ENCODE measurements at places on chromosomes 16 and 17. TPM values are rescaled to one million over a fixed set of nuclear protein-coding genes. Genes with fewer than 3 reads are reported as not detected.

DNA sequence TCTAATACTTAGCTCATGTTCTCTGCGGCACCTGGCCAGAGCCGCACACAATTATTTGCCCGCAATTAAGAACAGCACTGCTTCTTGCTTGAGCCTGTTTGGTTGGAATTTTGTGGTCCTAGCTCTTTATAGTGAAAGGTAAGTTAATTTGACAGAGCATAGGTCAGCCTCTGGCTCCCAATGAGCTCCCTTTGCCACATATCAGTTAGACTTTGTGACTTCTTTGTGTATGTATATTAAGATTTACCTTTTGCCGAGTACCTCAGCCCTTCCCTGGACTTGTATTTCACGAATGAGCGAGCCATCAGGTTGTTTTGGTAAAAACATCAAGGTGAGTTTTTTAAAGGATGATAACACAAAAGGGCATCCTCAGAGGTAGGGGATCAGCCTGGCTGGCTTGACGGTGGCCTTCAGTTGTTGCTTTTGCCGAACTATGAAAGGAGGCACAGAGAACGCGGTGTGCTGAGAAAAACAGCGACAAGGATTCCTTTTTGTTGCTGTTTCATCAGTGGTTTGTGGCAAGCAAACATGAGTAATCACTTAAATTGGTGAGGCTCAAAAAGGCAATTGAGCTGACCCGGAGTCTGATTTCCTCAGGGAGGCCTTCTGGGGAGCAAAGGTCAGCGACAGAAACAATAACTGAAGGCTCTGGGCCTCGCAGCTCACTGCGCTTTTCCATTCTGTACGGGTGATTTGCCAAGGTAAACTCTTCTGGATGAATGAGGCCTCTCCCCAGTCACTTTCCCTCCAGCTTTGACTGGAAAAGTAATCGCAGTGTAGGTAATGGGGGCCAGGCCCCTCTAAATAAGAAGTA, 163.6 kb downstream of the HS3ST3A1 start:
- no peak for DNase-seq

- no peak for DNase-seq
Observed at GRCh38 chr17:27315796-27316465, 22.0 kb downstream of the WSB1 start.

- DNase-seq = no peak
Observed at GRCh38 chr17:17146786-17147406, 59.2 kb downstream of the PLD6 start.

- no peak for DNase-seq
Observed at GRCh38 chr17:81403671-81404534, 8.6 kb downstream of the BAHCC1 start.

Gene KRT14
- total RNA-seq = 0.31 TPM

DNA sequence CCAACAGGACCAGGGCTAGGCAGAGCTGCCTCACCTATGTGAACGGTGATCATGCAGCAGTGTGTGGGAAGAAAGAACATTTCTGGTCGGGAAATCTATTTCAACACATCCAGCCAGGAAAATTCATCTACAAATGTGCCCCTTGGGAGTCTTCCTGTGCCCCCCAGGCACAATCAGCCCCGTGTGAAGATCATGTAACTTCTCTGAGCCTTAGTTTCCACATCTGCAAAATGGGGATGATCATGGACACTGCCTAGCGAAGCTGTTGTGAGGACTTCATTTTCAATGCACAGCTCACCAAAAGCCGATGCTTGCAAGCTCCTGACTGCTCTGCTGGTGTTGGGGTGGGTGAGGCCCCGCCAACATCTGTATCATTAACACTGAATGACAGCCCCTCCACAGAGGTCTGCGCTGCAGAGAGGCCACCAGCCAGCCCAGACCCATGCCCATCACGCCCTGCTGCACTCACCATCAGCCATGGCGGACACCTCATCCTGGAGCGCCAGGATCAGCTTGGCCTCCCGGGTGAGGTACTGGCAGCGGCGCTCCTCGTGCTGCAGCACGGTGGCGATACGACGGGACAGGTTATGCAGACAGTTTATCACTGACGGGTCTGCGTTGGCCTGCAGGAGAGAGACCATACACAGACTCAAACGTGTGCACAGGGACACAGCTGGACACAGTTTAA, 26.2 kb downstream of the NPRL3 start:
- DNase-seq = no peak

GRCh38 chr17:78746263-78746948, 35.7 kb downstream of the CYTH1 start:
- no peak for DNase-seq

GRCh38 chr17:21176773-21177395, 37.1 kb downstream of the TMEM11 start:
- no peak for DNase-seq

Gene CTF1
- not detected for total RNA-seq

DNA sequence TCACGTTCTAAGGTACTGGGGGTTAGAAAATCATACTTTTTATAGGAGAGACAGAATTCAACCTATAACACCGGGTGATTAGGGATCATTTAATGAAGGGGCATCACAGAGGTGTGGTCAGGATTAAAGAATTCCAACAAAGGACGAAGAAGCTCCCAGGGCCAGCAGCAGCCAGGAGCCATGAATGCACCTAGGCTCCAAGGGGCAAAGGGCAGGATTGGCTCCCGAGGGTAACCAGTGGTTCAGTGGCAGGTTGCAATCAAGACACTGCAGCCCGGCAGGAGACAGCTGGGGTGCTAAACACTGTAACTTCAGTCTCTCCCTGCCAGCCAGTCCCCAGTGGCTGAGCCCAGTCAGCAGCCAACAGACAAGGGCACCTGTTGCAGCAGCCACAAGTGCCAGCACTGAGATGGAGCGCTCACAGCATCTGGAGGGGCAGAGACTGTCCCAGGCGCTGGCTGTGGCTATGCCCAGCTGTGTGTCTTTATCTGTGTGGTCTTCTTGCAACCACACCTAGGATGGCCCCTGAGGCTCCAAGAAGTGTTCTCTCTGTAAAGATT, 23.9 kb downstream of the DHRS7C start:
- DNase-seq = no peak

GRCh38 chr16:87062569-87063442, 254.4 kb downstream of the C16orf95 start:
- no peak for DNase-seq

DNA sequence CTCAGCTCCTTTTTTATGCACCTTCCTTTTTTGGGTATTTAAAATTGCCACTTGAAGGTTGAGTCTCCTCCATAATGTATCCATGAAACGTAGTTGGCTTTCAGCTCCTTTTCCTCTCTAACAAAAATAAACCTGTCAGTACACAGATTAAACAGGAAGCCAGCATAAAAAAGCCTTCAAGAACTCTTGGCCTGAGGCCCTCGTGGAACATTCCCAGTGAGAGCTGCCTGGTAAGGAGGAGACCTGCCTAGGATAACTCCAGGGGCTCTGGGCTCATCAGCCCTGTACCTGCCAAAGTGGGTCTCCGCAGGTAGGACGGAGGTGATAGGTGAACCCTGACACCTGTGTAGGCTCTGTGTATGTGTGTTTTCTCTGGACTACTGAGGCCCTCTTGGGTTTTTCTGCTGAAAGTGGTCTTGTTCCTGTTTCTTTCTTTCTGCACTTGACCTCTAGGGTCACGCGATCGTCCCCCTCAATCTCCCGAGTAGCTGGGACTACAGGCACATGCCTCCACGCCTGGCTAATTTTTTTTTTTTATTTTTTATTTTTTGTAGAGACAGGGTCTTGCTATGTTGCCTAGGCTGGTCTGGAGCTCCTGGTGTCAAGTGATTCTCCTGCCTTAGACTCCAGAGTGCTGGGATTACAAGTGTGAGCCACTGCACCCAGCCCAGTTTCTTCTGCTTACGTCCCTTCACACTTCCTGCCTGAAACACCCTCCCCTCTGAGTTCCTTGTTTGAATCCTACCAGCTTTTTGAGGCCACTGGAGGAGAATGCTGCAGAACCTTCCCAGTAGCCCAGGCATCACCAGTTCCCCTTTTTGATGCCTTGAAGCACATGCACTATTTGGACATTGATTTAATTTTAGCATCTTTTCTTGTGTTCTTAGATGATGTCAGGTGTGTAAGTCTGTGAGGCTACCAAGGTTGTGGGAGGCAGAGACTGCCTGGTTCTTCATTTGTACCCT, 9.8 kb downstream of the PGS1 start:
- DNase-seq = no peak

Gene ACSF2
- total RNA-seq = 1.9 TPM

GRCh38 chr17:6638046-6638908, 2.2 kb downstream of the KIAA0753 start:
- DNase-seq = no peak

GRCh38 chr17:70365091-70365583, 195.8 kb downstream of the KCNJ2 start:
- DNase-seq = no peak

DNA sequence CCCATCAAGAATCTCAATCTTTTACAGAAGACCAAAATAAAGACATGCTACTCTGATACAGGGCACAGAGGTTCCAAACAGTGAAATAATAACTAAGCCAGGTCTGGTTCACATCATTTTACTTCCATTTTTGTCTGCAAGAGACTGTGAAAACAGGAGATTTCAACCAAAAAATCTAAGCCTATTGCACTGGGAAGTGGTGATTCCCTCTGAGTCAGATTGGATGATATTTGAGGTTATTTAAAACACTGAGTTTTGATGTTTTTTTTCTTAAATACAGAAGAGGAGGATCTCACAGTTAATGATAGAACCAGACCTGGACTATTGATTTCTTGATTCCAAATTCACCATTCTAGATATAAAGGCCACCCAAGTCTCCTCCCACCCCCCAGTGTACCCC, 117.3 kb upstream of the FAM20A start:
- no peak for DNase-seq

Gene CLDN9
- not detected for total RNA-seq

DNA sequence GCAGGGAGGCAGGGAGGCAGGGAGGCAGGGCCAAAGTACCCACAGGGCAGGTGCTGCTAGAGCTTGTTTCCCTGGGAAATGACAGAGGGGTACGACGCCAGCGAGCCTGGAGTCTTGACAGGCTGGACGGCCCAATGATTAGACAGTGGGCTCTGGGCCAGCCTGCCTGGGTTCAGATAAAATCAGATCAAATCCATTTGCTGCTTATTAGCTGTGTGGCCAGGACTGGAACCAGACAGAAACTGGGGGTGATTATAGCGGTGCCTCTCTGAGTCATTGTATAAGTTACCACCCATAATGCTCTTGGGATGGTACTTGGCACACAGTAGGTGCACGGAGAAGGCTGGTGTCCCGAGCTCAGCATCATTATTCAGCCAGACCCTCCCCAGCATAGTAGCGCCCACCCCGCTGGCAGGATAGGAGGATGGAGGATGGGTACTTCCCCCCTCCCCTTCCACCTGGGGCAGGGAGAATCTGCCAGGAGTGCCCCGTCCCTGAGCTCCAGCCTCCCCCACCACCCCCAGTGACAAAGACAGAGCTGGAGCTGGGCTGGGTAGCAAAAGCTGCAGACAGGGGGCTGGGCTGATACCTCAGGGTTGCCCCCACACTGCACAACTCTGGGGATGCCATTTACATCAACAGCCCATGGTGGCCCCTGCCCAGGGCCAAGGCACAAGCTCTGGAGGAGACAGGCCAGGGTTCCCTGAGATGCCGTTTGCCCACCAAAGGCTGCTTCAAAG, 77.6 kb upstream of the TNRC6C start:
- DNase-seq = no peak

GRCh38 chr16:75317101-75317522, 65.7 kb upstream of the BCAR1 start:
- DNase-seq = no peak

Gene PLXDC1
- total RNA-seq = 9.4 TPM

DNA sequence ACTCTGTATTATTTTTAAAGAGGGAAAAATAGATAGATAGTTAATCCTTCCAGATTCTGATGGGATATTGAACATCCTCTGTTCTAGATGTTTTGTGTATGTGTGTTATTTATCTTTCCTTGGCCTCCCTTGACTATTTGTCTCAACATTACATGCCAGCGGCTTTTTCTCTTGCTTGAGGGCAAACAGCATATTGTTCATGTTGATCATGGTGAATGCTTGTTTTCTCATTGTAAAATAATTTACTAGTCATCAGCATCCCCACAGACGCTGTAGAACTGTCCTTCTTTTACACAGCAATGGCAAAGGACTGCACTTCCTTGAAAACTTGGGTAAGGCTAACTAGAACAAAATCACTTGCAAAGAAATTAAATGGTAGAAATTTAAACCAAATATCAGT, 1376.4 kb upstream of the GOT2 start:
- no peak for DNase-seq

Gene CHMP6
- 11.7 TPM for total RNA-seq

Measured in occipital lobe (tissue), 3 donors.